ENCODE measurements at places on chromosomes 2 and 18.

- DNase-seq, result no peak
Measured at GRCh38 chr2:241848761-241849615, 9.7 kb downstream of the PDCD1 start.

DNA sequence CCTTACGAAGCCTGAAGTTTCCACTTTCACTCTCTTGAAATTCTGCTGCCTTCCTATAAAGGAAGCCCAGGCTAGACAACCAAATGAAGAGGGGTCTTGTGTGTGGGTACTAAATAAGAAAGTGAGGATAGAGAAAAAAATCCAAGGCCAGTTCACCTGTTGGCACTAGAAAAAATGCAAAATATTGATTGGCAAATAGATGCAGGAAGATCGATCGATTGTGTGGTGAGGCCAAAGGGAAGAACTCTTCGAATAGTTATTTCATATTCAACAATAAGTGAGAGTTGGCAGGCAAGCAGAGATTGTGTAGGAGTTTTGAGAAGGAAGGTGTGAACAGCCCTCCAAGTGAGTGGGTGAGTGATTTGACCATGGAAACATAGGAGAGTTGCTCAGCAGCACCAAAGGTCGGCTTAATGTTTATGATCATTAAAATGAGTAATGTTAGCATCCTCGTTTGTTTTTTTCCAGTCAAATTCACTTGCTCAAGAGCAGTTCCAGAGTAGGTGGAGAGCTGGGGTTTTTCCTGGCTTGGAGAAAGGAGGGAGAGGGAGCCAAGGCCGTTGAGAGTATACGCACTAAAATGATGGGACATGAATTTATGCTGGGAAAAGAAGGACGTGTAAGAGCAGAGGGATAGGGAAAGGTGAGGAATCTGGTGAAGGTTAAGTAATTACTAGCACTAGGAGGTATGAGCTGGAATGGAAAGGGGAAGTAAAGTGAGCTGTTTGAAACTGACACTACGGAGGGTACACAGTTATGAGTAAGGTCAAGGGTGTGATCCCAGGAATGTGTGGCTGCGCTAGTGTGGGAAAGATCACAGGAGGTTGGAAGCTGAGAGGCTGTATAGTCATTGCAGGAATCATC is 1.1 kb upstream of the NAPG start:
- DNase-seq, result no peak

DNA sequence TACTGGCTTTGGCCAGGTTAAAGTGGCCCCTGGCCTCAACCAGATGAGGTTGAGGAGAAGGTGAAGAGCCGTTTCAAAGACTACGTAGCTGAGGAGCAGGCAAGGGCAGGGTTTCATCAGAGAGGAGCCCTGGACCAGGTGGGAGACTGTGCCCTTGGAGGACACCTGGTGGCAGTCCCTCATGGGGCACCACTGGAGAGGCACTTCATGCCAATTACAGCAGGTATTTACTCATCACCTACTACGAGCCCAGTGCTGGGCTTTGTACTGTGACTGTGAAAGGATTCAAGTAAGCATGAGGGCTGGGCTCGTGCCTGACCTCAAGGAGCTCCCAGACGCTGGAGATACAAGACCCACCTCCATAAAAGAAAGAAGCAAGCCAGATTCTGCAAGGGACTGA is 37.6 kb downstream of the SMAD7 start:
- DNase-seq, result peak; percentile 36

DNA sequence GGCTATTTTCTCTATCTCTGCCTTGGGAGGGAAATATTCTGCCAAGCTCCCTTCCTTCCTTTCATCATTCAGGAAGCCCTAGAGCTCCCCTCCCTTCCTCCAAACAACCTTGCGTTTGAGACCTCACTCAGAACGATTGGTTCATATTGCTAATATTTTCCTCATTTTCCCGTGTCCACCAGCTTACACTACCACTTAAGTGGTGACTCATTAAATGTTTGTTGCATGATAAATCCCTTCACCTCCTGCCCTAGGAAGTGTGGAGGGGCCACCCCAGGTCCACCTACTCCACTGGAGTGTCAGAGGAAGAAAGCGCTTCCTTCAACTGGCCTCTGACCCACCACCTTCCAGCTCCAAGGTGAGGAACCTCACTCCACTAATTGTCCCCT is 2.3 kb upstream of the LPIN2 start:
- no peak for DNase-seq

- no peak for DNase-seq
Measured at GRCh38 chr2:174574657-174575056, 22.9 kb downstream of the WIPF1 start.

DNA sequence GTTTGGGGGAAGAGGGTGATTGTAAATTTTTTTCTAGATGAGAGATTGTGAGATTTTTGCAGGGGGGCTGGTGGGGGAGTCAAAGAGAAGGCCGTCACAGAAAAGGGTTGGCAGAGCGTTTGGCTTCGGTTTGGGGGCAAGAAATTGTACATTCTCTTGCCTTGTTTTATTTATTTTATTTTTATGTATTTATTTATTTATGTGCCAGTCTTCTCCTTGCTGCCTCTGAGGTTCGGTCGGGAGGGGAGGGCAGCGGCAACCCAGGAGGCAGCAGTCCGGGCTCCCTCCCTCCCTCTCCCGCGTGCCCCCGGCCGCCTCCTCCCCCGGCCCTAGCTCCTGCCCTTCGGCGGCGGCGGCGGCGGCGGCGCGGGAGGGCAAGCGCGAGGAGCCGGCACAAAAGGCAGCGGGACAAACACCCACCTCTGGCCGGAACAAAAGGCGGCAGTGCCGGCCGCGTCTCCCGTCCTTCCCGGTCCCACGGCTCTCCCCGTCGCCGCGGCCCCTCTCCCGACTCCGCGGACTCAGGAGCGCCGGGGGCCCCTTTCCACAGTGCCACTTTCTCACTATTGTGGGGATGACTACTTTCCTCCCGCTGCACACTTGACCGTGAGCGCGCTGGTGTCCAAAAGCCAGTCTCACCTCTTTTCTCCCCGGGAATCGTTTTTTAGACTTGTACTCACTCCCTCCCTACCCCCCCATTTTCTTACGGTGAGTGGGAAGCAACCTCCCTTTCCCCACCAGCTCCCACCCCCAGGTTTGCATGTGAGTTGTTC is 1.2 kb downstream of the BCL11A start:
- DNase-seq, result no peak

Data from activated T-cell treated with anti-CD3 and anti-CD28 coated beads for 1 hour (primary cell).